ENCODE measurements at places on chromosomes 7 and 10.

GRCh38 chr10:100531761-100532160 is 2.1 kb upstream of the NDUFB8 start:
- DNase-seq = no peak

DNA sequence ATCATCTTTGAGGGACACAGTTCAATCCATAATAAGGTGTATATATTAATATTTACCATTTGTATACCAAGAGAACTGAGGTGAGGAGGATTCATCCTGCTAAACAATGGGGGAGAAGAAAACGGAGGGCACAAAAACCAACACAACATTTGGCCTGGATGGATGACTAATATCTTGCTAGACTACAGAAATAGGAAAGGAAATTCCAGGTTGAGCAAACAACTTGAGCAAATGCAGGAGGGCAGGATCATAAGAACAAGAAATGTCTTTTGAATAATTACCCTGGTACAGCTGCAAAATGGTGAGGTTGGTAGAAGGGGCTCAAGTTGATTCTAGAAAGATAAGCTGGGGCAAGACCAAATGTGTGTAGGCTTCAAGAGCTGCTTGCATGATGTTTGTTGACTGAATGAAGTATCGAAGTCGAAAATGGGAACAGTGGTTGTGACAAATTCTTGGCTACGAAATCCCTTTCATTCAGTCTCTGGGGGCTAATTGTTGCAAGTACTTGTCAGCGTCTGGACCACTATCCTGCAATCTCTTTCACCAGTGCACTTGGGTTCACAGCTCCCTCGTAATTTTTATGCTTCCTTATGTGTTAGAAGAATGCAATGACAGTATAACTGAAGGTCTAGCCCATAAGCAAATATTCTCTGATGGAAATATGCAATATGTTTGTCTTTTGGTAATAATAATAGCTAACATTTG is 176.2 kb downstream of the PTEN start:
- no peak for DNase-seq

- DNase-seq = no peak
Measured at GRCh38 chr10:99941942-99942820, 67.6 kb downstream of the DNMBP start.

DNA sequence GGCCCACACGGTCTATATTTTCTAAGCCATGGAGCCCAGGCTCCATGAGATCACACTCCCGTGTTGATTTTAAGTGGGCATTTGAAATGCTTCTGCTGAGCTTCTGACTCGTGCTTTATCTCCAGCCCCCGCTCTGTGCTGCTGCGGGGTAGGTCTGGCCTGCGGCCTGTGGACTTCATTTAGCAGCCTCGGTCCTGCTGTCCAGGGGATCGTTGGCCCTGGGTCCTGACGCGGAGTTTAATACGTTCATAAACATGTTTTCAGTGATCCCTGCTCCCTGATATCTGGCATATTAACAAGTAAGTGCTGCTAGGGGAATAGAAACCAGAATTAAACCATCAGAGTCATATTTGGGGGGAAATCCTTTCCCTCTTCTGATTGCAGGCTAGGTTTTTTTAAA is 540.3 kb upstream of the MGMT start:
- DNase-seq = no peak

GRCh38 chr10:100653957-100654781 is 91.2 kb upstream of the PAX2 start:
- no peak for DNase-seq

DNA sequence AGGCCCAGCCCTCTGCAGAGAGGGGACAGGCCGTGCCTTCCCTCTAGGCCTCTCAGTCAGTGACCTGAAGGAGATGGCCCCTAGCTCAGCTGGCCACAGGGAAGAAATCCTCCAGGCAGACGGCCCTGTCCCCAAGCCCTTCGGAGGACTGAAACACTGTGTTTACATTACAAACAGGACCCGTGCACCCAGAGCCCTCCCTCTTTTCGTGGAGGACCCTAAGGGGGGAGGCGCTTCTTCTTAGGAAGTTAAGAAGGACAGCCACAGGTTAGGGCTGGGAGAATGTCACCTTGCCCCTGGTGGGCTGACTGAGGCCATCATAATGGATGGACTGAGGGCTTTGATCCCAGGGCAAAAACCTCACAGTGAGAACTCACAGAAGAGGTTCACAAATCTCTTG is 154.9 kb downstream of the SLIT1 start:
- no peak for DNase-seq

DNA sequence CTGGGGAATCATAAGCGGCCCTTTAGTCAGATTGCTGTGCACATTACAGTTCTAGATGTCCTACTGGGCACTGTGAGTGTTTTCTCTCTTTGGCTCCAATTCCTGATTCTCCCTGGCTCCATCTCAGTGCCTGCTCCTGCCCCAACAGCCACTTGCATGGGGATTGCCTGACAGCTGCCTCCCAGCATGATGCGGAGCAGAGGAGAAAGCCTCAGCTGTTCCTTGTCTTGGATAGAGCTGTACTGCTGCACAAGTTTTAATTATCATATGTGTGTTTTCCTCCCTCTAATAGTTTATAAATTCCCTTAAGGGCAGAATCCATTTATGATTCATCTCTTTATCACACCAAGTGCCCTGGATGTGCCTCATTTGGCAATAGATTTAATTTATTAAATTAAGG is 285.8 kb upstream of the COBL start:
- DNase-seq = no peak

- no peak for DNase-seq
Measured at GRCh38 chr7:118057404-118057803, 126.6 kb upstream of the LSM8 start.

DNA sequence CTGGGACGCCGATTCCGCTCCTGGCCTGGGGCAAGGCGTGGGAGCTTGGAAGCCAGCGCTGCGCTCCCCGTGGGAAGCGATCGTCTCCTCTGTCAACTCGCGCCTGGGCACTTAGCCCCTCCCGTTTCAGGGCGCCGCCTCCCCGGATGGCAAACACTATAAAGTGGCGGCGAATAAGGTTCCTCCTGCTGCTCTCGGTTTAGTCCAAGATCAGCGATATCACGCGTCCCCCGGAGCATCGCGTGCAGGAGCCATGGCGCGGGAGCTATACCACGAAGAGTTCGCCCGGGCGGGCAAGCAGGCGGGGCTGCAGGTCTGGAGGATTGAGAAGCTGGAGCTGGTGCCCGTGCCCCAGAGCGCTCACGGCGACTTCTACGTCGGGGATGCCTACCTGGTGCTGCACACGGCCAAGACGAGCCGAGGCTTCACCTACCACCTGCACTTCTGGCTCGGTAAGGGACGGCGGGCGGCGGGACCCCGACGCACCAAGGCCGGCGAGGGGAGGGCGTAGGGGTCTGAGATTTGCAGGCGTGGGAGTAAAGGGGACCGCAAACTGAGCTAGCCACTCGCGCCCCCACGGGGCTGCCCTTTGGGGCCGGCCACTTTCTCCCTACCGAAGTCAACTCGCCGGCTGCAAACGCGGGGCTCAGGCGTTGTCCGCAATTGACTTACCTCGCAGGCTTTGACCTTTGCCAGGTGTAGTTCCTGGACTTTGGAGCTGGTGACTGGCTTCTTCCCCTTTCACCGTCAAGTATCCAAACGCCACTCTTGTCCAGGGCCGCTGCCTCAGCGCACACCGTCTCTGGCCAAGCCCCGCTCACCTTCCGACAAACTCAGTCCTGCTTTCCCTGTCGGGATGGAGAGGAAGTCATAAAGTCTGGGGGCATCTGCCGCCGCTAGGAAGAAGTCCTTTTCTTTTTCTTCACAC is at the start of gene SCIN:
SCIN (plus strand) TSS at position 187 of the 928 bp plus-strand sequence; CDS start at position 254, 67 bp downstream.
- DNase-seq = peak; percentile 26

DNA sequence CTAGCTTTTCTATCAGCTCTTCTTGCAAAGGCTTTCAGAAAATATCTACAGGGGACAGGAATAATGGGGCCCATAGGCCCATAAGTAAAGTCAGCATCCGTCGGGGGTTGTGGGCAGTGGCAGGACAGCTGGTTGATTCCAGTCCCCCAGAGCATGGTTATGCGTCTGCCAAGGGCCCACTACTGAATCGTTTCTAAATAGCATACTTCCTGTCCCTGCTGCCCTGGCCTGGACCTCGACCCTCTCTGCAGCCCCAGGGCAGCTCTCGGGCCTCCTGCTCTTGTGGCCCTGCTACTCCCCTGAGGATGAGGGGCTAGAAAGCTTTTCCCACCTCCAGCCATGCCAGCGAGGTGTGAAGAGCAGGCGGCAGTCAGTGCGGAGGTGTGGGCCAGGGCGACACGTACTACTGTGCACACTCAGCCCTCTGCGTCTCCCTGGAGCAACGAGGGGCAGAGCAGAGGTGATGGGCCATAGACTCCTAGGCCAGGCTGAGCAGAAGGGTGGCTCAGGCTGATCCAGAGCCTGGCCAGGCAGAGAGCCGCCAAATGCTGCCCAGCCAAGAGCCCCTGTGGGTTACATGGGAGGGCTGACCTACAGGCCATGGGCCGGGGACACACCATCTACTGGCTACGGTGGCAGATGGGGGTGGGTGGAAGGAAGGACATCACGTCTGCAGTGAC is 4.7 kb upstream of the OPN4 start:
- no peak for DNase-seq

DNA sequence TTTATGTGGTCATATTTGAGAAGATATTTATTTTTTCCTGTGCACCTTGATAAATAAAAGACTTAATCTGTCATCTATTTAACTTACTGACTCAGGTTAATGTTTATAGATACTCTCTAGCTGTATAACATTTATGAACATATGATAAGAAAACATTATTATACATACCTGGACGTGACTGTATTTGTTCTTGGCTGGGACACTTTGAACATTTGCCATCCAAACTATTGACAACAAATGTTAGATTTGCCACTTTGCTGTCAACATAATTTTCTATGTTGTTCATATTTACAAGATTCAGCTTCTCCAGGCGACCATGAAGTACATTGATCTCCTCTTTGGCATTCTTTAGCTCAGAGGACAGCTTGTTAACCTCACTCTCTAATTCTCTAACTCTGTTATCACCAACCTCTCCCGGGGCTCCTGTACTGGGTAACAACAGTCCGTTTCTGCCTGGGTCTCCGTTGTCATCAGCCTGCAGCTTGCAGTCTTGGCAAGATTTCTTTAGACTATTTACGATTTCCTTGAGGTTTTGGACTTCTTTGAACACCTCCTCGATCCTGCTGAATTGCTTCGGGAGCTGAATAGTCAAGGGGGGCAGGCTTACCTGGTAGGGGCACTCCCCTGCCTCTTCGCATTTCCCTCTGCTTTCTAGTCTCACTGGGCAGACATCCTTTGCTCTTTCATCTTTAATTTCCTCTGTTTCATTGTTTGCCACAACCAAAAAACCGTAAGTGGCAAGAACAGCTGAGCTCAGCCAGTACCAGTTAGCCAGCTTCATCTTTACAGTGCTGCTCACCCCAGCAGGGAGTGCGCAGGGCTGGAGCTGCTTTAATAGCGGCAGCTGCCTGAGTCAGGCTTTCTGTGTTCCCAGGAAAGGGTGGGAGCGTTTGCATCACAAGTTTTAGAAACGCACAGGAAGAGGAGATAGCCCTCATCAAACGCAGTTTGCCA is at the start of gene FGL2:
FGL2 (minus strand) TSS at position 807 of the 954 bp plus-strand sequence; CDS start at position 781, 26 bp downstream.
- peak; percentile 39 for DNase-seq

DNA sequence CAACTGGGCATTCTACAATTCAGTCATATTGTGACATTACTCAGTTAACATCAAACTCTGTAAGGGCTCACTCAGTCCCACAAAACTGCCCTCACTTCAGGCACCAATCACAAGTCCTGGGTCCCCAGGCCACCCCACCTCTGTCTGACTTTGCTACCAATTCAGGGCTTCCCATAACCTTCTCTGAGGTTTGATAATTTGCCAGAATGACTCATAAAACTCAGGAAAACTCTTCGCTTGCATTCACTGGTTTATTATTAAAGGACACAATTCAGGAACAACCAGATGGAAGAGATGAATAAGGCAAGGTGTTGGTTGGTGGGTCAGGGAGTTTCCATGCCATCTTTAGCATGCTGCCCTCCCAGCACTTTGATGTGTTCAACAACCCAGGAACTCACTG is 41.3 kb downstream of the AVL9 start:
- DNase-seq = no peak

- no peak for DNase-seq
Measured at GRCh38 chr10:70673929-70674559, 1.7 kb downstream of the ADAMTS14 start.

DNA sequence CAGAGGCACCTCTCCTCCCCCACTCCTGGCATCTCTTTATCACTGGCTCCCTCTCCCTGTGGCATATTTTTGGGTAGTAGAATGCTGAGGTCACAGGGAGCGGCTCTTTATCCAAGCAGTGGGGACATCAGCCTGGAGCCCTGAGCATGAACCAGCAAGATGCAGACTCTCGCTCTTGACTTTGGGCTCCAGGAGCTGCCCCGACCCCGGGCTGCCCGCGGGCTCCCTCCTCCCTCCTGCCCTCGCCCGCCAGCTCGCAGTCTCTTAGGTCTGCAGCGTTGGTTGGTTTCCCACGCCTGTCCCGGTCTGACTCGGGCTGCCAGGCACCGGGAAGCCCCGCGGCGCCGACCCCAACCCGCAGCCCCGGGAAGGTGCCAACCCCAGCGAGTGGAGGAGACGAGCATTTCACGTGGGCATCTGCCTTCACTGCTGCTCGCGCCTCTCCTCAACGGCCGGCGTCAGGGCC is 1.3 kb downstream of the INSYN2A start:
- no peak for DNase-seq

GRCh38 chr7:27277628-27278027 is 35.0 kb downstream of the EVX1 start:
- no peak for DNase-seq

DNA sequence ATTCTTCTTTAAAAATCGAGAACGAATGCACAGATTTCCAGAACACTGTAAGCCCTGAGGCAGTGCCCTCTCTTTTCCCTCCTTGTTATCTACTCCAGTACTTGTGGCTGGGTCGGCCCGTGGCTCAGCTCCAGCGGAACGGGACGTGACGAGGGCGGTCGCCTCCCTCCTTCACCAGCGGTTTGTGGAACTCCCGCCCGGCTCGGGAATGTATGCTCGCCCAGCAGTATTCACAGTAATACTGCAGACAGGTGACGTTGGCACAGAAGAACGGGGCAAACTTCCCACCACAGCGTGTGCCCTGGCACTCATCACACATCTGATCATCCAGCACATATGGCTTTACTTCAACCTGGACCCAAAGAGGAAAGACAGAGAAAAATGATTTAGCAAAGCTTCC is 128.5 kb downstream of the BTAF1 start:
- DNase-seq = no peak

GRCh38 chr7:24800667-24801066 is 43.4 kb upstream of the GSDME start:
- DNase-seq = no peak

GRCh38 chr7:102843850-102844249 is 69.0 kb upstream of the LRRC17 start:
- no peak for DNase-seq

DNA sequence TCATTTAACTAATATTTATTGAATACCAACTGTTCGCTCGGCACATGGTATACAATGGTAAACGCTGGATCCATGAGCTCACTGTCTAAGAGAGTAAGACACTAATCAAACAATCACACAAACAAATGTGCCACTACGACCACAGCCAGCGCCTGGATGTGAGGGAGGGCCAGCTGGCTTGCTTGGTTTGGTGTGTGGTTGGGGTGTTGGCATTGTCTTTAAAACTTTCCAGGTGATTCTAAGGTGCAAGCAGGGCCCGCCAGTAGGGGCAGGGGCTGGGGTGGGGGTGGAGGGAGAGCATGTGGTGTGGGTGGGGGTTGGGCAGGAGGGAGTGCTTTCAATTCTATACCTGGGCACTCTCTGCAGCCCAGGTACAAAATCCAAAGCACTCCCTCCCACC is 31.6 kb downstream of the ADRA2A start:
- no peak for DNase-seq
